NCI-H1436 (cell line): ENCODE measurements at places on chromosomes 16 and 17.

GRCh38 chr16:82344157-82344556 is 174.1 kb upstream of the MPHOSPH6 start:
- DNase-seq, result no peak

DNA sequence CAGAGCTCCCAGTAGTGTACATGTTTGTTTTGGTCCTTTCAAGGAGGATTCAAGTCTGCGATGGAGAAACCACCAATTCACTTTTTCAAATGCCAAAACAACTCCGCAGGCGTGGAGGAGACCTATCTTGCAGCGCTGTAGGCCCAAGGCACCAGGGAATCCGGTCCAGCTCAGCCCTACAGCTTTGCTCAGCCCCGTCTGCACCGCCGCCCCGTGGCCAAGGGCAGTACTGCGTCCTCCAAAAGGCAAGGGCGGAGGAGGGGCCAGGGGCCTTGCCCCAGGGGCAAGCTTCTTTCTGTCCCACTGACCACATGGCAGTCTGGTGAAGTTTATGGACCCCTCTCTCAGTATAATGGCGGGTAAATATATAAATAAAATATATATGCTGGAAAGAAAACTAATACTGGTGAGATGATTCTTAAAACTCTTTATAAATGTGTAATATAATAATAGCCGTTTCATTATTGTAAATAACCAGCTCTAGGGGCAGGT is 709 bp upstream of the CD300LG start:
- peak; percentile 71 for DNase-seq

- no peak for DNase-seq
Observed at GRCh38 chr17:74282587-74283370, 8.7 kb downstream of the DNAI2 start.

DNA sequence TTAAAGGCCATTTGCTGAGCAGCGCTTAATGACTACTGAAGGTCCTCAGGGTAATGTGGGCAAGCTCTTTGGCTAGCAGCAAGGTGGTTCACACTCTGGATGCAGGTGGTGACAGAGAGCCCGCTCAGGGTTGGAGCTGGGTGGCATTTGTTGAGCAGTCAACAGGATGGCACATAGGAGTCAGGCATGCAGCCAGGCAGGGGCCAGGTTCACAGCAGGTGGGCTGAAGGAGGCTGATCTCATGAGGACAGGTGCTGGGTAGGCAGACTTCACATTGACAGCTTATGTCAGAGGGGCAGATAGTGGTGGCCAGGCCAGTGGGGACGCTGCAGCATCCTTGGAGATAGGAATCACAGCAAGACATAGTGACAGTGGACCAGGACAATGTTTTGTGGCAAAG is 4.5 kb downstream of the KRTAP3-1 start:
- peak; percentile 62 for DNase-seq

GRCh38 chr16:75111961-75112733 is 4.4 kb downstream of the LDHD start:
- no peak for DNase-seq

- DNase-seq, result no peak
Observed at GRCh38 chr17:32742681-32743538, 134.0 kb downstream of the MYO1D start.

DNA sequence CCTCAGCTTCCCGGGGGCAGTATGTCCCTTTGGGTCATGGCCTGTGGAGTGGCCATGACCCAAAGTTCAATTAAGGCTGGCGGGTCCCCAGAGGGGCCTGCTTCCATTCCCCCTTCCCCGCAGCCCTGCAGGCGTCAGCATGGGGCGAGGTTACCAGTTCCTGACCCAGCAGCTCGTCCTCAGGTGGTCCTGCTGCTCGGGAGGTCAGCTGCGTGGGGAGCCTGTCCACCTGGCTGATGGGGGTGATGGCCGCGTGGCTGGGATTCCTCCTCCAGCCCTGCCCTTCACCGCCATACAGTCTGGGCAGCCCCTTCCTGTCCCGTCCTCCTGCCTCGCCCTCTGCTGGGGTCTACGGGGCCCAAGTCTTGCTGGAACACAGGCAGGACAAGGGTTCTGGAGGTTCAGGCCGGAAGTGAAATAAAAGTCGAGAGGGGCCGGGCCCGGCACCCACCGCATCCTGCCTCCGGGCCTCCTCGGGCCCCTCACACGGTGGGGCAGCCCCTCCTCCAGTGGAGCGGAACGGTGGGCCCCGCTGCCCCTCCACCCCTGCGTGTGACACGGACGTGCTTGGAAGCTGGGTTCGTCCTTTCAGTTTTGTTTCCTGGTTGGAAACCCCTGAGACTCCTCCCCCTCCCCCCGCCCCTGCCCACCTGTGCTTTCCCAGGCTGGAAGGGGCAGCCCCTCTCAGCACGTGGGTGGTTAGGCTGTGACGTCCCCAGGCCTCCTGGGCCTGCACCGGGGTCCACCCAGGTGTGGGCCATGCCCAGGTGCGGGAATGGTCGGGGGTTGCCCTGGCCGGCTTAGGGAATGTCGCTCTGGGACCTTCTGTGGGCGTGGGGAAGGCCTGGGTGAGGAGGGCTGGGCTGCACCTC is 6.8 kb downstream of the UBALD2 start:
- no peak for DNase-seq

DNA sequence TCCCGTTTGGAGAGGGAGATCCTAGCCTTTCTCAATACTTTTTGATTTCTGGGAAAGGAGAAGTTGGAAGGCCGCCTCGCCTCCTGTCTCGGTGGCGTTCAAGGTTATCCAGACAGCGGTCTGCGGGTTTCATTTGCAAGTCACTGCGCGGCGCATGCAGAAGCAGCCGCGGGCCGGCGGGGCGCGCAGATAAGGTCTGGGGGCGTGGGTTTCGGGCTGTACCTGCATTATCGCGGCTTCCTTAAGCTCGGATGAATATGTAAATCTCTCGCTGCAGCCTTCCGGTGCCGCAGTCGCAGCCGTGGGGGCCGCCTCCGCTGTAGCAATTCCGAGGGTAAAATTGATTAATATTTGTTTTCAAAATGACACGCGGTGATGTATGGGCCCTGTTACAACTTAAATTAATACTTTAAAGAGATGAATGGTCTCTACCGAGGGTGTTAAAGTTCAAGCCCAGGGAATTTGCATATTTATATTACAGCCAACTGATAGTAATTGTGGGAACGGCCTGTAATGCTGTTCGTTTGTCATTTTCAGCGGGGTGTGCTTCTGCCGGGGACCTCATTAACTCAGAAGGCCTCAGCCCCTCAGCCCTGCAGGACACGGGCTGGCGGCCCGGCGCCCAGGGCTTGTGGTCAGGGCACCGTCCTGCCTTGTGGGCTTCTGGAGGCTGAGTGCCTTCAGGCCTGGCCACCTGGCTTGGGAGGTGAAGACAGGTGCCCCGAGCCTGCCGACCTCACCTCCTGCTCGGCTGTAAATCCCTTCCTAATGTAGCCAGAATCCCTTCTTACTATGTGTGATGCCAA is 99.4 kb downstream of the CYLD start:
- no peak for DNase-seq

- DNase-seq, result no peak
Observed at GRCh38 chr17:17054636-17055035, 12.4 kb downstream of the MPRIP start.

DNA sequence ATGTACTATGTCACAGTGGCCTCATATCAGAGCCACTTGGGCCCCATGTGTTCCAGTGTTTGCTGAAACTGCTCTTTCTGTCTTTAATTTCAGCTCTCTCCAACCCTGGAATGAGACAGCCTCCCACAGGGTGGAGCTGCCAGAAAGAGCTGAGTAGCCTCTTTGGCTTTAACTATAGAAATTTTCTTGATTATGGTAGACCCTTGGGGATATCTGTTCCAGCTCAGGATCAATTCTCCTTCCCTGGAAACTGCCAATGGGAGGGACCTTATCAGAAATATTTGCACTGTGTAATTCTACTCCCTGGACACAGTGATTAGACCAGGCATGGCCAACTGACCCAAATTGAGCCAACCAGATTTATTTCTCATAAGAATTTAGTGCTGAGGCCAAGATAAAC is 39.0 kb upstream of the KDM8 start:
- no peak for DNase-seq

DNA sequence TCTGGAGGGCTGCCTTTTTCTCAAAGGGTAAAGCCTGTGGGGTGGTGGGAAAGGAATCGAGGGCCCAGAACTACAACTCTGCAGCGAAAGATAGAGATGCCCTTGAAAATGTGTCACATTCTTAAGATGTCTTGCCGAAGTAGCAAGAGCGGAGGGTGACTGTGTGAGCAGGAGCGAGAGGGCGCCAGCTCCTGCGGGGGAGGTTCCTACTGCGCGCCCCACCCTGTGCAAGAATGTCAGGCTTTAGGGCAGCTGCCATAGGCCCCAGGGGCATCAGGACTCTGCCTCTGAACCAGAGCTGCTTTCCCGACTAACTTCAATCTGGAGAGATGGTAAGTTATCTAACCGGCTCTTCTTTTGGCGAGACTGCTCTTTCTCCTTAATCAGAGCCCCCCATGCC is 11.8 kb upstream of the ITGAE start:
- no peak for DNase-seq

DNA sequence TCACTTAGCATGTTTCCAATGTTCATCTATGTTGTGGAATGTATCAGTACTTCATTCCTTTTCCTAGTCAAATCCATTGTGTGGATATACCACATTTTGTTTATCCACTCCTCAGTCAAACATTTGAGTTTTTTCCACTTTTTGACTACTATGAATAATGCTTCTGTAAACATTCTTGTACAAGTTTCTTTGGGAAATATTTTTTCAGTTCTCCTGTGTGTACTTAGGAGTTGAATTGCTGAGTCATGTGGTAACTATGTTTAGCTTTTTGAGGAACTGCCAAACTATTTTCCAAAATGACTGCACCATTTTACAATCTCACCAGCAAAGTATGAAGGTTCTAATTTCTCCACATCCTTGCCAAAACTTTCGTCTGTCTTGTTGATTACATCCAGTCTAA is 223.7 kb upstream of the AXIN2 start:
- no peak for DNase-seq

- DNase-seq, result no peak
Observed at GRCh38 chr16:13307255-13307654, 405.9 kb downstream of the SHISA9 start.

DNA sequence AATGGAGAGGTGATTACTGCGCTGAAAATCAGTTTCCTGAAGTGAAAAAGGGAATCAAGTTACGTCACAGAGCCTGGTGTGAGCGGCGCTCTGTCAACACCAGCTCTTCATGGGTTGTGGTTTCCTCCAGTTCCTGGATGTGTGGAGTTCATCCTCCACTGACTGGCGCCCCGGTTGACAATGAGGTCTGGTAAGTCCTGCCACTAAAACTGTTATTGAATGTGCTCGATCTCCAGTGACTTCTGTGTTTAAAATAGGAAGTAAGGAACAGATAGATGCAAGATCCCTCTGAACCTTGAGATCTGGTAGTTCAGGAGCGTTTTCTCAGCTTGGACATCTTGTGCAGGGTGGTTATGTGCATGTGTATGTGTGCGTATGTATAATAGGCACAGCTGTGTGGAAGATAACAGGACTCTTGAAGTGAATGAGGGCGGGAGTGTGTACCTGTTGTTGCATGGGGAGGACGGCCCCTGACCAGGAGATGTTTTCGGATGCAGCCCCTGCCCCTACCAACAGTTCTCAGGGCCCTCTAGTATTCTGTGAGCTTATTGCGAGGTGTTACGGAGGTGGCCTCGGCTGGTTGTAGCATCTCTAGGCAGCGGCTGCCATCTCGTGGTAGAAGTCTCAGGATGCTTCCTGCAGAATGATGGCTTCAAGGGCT is 22.0 kb upstream of the GOT2 start:
- peak; percentile 74 for DNase-seq

- no peak for DNase-seq
Observed at GRCh38 chr17:62882284-62882683, 74.2 kb upstream of the MARCHF10 start.

DNA sequence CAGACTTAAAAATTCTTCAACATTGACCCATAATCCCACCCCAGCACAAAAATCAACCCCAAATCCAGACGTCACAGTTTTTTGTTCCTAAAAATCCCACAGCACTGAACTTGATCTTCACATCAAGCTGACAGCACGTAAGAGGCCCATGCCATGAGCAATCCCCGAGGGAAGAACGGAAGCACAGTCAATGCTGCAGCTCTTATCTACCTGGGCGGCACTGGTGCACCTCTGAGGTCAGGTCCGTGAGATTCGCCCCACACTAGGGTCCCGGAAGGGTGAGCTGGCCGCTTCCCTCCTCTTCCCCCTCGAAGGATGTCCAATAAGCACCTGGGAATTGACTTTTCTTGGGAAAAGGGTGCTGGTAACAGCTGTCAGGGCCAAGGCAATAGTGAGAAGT is 11.3 kb upstream of the ITGAE start:
- no peak for DNase-seq

GRCh38 chr17:13385481-13385911 is 216.2 kb downstream of the HS3ST3A1 start:
- DNase-seq, result no peak

GRCh38 chr17:4329838-4330237 is 36.6 kb downstream of the UBE2G1 start:
- no peak for DNase-seq

DNA sequence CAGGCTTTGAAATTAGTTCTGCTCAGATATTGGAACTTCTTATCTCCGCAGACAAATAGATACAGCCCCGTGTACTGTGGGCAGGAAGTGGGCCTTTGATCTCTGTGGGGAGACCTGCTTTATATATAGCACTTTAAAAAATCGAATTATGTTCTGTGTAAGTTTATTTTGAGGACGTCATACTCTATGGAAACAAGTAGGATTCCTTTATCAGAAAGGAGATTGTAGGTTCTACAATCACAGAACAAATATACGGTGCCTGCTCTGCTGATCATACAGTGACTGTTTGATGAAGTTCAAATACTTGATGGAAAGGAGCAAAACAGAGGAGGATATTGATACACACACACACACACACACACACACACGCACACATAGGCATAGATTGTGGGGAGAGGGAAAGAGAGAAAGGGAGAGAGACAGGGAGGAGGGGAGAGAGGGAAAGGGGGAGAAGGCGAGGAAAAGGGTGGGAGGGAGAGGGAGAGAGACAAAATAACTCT is 14.7 kb upstream of the TMEM220 start:
- DNase-seq, result no peak

DNA sequence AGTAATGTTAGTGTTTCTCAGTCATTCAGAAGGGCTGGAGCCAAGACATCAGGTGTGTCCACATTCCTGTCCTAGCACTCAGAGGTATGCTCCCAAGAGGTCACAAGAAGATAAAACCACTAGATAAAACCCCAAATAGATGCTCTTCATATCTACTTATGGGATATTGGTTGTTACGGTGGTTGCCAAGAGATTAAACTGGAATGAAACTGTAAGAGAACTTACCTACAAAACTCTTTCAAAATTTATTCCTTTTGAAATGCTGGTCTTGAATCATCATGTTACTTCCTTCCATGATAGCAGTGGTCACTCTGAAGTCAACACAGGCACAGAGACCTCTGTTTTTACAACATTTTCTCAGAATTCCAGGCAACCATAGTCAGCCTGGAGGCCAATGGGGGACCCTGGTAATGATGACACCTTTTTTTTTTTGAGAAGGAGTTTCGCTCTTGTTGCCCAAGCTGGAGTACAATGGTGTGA is 122.4 kb upstream of the WSCD1 start:
- DNase-seq, result no peak

- DNase-seq, result no peak
Observed at GRCh38 chr16:75462806-75463205, 1.7 kb downstream of the TMEM170A start.

DNA sequence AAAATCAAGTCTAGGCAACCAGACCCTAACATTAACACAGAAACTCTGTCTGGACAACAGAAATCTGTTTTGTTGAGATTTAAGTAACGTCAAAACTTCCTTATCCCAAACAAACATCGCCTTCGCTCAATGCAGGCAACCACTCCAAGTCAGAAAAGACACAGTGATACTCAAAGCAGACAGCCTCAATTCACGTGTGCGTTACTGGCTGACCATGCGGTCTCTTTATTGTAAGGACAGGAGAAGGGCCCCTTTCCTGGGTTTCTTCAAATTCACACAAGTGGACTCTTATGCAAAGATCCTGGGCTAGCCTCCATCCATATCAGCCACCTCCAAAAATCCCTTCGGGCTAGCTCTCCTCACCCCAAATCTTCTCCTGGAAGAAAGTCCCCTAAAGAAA is 467.7 kb downstream of the SOX9 start:
- DNase-seq, result no peak
